ENCODE measurements at places on chromosomes 2 and 18.

DNA sequence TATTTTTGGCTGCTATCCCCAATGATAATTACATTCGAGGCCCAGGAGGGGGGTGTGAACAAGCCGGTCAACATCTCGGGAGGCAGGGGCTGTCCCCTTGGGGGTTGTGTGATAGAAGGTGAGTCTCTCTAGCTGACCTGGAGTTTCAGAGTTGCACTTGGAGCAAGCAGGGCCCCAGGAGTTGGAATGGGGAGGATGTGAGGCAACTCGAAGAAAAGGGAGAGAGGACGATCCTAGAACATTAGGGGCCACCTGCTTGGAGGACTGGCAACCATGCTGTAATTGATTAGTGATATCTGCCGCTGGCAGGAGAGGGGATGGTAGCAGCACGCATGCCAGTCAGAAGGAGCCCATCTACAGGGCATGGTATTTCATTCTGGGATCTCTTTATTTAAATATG is 122.6 kb downstream of the CTIF start:
- DNase-seq, result no peak

DNA sequence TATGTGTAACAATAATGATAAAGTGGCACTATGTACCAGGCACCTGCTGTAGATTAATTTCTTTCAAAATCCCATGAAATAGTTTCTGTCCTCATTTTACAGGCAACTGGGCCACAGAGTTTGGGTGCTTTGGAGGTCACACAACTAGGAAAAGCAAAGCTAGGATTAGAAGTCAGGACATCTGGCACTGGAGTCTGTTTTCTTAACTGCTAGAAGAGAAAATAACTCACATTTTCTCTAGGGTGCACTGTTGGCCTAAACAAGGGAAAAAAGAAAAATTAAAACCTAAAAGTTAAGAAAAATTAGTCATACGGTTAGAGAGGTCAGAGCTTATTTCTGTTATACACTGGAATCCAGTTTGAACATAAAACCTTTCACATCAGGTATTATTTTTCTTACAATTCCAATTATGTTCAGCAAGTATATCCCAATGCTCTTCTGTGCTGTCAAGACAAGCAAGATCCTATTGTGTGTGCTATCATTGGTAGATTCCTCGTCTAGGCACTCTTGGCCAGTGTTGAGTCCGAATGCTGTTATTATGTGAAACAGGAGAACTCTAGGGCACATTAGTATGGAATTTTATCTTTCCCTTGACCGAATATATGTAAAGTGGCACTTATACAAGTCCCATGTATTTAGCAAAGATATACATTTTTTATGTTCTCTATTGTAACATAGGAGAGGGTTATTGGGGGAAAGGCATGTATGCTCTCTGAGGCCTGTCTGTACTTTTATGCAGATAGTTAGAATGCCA is 1.5 kb upstream of the OSGEPL1 start:
- DNase-seq, result no peak

DNA sequence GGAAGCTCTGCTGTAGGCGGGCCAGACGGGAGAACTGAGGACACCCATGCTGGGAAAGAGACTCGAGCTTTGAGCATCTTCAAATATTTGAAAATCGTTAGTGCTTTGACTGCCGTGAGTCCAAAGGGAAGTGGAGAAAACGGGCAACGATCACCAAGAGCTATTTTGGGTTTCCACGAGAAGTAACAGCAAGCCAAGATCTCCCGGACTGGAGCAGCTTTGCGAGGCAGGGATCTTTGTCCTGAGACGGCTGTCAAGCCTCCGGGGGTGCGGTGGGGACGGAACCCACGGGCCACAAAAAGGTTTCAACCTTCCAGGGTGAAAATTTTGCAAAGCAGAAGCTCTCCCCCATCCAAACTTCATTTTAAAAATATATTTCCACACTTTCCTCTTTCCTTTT is 195.8 kb downstream of the NDUFA10 start:
- no peak for DNase-seq

GRCh38 chr2:124254621-124255020 is 229.5 kb downstream of the CNTNAP5 start:
- no peak for DNase-seq

All from CD4-positive, alpha-beta T cell treated with Interleukin-12 subunit alpha and Interleukin-12 subunit beta, for 1 hour (primary cell).